Left forelimb (tissue), 1 donor: ENCODE measurements at places on chromosomes 4 and X.

DNA sequence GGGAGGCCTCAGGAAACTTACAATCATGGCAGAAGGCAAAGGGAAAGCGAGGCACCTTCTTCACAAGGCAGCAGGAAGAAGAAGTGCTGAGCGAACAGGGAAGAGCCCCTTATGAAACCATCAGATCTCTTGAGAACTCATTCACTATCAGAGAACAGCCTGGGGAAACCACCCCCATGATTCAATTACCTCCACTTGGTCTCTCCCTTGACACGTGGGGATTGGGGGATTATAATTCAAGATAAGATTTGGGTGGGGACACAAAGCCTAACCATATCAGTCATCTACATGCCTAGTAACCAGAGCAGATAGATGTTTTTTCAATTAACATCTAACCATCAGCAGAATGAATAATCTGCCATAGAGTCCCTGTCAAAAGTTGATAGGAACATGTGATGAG is 30.4 kb downstream of the FAM13A start:
- no peak for DNase-seq

GRCh38 chr4:77209936-77210335 is 52.9 kb downstream of the CCNG2 start:
- no peak for DNase-seq

DNA sequence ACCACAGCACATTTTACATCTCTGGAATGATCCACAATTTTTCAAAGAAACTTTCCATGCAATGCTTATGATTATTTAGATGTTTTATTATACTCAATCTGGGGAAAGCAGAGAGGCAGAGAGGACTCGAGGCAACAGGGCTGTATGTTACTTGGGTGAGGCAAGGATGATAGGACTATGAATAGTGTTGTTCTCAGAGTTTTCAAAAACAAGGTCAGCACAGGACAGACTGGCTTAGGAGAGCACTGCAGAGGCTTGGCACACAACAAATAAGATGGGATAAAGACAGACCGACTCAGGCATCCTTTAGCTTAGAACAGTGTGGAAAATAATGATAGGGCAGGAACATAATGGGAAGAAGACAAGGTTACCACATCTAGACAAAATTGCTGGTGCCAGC is 65.4 kb downstream of the TMEM150C start:
- no peak for DNase-seq

GRCh38 chr4:38082424-38083385 is 122.5 kb downstream of the PTTG2 start:
- DNase-seq, result no peak

GRCh38 chr4:87913896-87914295 is 61.6 kb upstream of the SPP1 start:
- DNase-seq, result no peak

DNA sequence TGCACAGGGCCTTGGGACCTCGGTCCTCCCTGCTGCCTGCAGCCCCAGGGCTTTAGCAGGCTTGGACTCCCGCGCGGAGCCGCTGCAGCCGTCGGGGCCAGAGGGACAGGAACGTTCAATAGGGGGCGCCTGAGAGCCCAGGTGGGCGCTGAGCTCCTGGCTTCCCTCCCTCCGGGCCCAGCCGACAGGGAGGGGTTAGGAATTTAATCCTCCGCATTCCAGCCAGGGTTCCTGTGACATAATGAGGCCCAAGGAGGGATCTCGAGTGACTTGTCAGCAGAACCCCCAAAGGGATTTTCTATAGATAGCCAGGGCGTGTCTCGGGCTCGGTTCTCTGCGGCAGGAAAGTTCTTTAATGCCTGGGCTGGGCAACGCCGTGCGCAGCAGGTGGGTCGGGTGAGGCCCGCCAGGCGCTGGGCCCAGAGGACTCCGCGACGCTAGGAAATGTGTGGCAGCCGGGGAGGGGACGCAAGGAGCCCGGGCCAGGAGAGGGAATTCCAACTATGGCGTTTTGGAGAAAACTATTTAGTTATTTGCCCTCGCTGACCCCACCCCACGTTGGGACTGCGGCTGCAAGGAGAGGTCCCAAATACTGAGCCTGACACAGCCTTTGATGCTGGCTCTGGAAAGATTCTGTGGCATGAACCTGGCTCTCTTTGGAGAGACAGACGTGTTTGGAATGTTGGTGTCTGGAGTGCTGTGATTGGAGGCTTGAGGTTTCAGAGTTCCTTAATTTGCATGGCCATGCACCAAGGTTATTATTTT is 285.2 kb upstream of the GATB start:
- DNase-seq, result no peak

DNA sequence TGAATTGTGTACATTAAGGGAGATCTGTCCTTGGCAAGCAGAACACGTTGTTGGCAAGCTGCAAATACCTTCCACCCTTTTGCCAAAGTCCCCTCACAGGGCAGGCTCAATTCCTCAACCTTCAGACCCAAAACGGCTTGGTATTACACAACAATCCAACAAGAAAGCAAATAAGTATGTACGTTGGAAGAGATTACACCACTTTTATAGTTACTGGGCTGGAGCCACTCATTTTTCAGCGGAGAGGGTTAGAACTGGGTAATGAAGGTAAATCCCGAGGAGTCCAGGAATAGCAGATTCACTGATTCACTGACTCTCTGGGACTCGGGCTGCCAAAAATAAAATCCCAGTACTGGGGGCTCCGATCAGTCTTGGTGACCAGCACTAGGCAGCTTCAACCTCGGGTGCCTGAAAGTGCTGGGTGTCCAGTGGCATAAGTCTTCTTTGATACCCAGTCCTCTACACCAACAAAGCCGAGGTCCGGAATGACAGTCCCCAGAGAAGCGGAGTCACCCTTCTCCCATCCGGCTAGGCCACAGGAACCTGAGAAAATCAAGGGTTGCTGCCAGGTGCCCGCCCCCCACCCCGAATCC is 587 bp downstream of the TIMM8A start:
- DNase-seq, result no peak

GRCh38 chr4:15242021-15242420 is 185.8 kb upstream of the C1QTNF7 start:
- DNase-seq, result no peak

DNA sequence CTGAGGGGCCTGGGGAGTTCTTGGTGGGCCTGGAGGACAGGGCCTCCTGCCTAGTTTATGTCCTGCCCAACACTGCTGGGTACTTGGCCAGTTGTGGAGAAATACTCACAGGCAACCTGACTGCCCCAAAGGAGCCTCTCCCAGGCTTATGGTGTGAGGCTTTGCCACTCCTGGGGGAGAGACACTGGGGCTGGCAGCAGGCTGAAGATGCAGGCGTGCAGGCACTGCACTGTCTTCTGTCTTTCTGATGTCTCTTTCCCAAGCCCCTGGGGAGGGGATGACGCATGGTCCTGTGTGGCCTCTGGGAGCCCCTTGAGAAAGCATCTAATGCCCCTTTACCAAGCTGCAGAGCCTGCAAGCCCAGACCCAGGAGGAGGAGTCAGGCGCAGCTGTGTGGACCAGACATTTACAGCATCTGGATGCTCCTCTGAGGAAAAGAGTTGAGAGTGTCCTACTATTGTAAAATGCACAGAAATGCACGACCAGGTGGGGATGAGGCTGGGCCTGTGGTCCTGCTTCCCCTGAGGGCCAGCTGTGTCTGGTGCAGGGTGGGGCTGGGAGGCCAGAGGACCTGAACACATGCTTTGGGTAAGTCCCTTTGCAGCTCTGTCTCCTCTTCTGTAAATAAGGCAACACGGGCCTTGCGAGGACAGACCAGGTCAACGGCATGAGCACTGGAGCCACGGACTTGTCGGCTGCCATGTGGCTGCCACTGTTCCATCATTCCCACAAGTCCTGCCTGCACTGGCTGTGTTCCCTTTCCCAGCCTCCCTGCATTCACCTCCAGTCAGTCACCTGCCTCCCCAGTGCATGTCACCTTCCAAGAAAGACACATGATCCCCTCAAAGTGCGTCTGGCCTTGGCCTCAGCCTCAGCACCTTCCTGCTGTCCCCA is 8.4 kb downstream of the TMEM271 start:
- DNase-seq, result no peak

DNA sequence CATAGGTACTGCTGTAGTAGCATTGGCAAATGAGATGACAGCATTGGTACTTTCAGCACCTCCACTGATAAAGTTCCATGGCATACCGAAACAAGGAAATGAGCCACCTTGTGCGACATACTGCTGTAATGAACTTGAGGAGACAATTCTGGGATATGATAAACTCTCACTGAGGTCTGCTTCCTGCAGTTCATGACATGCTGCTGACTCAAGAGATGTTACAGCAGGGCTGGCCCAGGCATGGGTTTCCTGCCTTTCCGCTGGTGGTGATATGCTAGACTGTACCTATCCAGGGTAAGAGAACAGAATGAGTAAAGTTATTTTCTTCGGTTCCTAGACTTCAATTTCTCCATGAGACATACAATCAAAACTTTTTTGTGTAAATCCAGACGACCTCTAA is 17.1 kb downstream of the BEND2 start:
- no peak for DNase-seq

- no peak for DNase-seq
Observed at GRCh38 chrX:8520791-8521190, 56.2 kb downstream of the VCX3B start.

DNA sequence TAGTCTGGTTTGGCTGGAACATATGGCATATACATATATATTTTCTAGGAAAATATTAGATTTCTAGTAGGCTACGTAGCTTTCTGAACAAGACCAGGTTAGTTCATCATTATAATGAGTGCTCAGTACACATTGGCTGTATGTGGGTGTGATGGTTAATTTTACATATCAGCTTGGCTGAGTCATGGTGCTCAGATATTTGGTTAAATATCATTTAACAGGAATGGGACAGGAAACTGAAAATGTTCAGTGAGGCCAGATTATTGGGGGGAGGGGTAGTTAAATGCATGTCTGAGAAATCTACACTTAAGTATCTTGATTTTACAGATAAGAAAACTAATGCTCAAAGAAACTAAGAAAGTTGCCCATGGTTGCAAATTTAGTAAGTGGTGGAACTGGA is 160.1 kb downstream of the RBMX2 start:
- DNase-seq, result no peak

- no peak for DNase-seq
Observed at GRCh38 chr4:119977076-119977940, 89.3 kb downstream of the MAD2L1 start.

GRCh38 chr4:127772769-127773671 is 9.1 kb upstream of the HSPA4L start:
- DNase-seq, result no peak

GRCh38 chr4:97646997-97647396 is 496.3 kb downstream of the STPG2 start:
- DNase-seq, result no peak

- no peak for DNase-seq
Observed at GRCh38 chr4:8000721-8001491, 61.2 kb upstream of the AFAP1 start.

GRCh38 chr4:24999392-25000089 is 31.2 kb downstream of the LGI2 start:
- DNase-seq, result no peak

GRCh38 chr4:83074086-83074704 is 39.2 kb downstream of the COPS4 start:
- no peak for DNase-seq
